ENCODE measurements at places on chromosomes 12 and 14.

GRCh38 chr14:59427653-59428580 is 37.3 kb downstream of the GPR135 start:
- DNase-seq = no peak

GRCh38 chr12:66380769-66381535 is 78.7 kb downstream of the HELB start:
- no peak for DNase-seq

DNA sequence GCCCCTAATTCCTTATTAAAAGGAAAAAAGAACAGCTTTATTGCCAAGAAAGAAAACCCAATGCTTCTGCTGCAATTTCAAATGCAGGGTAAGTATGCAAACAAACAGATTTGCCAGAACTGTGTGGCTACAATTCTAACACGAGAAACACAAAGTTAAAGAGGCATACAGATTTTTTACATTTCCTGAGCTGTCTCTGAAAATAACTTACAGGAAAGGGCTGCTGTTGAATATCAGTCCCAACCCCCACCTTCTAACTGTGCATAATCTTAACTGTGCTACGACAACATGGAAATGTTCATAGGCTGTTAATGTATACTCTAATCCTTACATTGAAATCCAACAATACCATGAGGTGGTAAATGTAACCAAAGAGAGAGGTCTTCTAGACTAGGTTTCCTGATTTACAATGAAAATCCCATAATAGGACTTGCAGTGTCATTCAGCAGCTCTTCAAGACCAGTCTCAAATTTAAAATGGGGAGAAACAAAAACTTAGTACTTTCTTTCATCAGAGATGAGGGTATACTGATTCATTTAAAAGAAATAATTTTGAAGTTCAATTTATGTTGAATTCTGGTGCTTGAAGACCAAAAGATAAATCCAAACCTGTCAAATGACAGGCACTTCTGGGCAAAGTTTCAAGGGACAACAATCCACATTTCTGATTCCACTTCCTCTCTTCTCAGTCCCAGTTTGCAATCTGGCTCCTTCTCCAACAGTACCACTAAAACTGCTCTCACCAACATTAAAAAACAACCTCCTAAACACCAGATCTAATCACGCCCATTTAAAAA is 14.4 kb downstream of the FGD6 start:
- DNase-seq = no peak

DNA sequence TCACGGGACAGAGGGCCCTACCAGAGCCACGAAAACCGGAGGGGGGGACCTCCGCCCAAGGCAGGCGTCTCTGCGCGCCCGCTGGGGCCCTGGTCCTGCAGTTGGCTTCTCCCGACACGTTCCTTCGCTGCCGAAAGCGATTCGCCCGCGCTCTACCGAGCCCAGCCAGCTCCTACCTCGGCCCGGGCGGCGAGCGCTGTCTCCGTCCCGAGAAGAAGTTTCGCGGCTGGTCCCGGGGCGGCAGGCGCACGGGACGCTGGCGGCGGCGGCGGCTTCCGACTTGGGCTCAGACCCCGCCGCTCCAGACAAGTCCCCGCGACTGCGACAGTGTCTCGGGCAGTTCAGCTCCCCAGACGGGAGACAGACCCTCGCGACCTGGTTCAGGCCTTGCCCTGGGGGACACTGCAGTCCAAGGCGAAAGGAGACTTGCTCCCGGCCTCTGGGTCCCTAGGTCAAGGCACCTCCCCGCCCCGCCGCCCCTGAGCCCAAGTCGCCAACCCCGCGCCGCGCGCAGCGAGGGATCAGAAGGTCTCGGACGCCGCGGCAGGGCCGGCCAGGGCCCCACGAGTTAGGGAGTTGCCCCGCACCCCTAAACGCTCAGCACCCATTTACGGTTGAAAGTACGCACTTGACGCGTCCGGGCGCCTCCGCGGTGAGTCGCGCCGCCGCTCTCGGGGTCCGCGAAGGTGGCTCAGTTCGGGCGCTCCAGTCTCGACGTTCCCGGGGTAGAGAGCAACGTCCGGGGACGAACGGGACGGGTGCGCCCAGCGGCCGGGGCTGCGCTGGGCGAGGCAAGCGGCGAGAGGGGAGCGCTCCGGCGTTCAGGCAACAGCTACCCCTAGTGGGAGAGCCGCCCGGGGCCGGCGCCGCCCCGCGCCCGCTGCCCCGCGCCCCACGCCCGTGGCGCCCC is 1.4 kb upstream of the DIO3 start:
- DNase-seq = no peak

GRCh38 chr12:106223485-106224354 is 24.1 kb downstream of the CKAP4 start:
- DNase-seq = peak; percentile 70
